Fibroblast of villous mesenchyme (primary cell): ENCODE measurements at places on chromosomes 4 and X. TPM values are rescaled to one million over a fixed set of nuclear protein-coding genes. Genes with fewer than 3 reads are reported as not detected.

The RTL3 gene
- under 0.01 and 0.32 TPM in 2 replicates for total RNA-seq

The CXCL13 gene
- total RNA-seq = under 0.01 TPM in 1 of 2 replicates, not detected in the other

The SNX12 gene
- 61.5 and 73.4 TPM in 2 replicates for total RNA-seq

The ZFP42 gene
- under 0.01 TPM in 1 of 2 replicates, not detected in the other for total RNA-seq

The MSN gene
- total RNA-seq = 305 and 309 TPM in 2 replicates

The SPIN3 gene
- 5.5 and 7.8 TPM in 2 replicates for total RNA-seq

The ABCG2 gene
- 2.2 and 3.5 TPM in 2 replicates for total RNA-seq

The MCF2 gene
- total RNA-seq = under 0.01 TPM in 2 replicates

The SOWAHD gene
- 0.43 TPM in 1 of 2 replicates, not detected in the other for total RNA-seq

The DGAT2L6 gene
- not detected in 2 replicates for total RNA-seq

The FAM47E gene
- total RNA-seq = 0.32 and 0.86 TPM in 2 replicates

The ADH1B gene
- total RNA-seq = 0.32 and 0.43 TPM in 2 replicates

The RASGEF1B gene
- total RNA-seq = 0.32 TPM in 1 of 2 replicates, not detected in the other

The KLB gene
- not detected in 2 replicates for total RNA-seq

The CXorf49 gene
- total RNA-seq = not detected in 2 replicates

The VSIG4 gene
- not detected in 2 replicates for total RNA-seq

The MAGEE2 gene
- not detected in 2 replicates for total RNA-seq

The PARM1 gene
- total RNA-seq = 0.86 and 1.3 TPM in 2 replicates

The PAPSS1 gene
- 53.1 and 78.6 TPM in 2 replicates for total RNA-seq

The STPG2 gene
- total RNA-seq = under 0.01 and 0.32 TPM in 2 replicates

The PRKG2 gene
- under 0.01 and 0.64 TPM in 2 replicates for total RNA-seq

The ADGRL3 gene
- 1.3 and 2.2 TPM in 2 replicates for total RNA-seq

The GK gene
- 11.7 and 15.1 TPM in 2 replicates for total RNA-seq

The NOX1 gene
- total RNA-seq = under 0.01 TPM in 1 of 2 replicates, not detected in the other

The STK32B gene
- 1.3 and 2.6 TPM in 2 replicates for total RNA-seq

The ADGRA3 gene
- 24.8 and 25.9 TPM in 2 replicates for total RNA-seq

The MAGT1 gene
- total RNA-seq = 88.9 and 118 TPM in 2 replicates

The HTN1 gene
- total RNA-seq = under 0.01 TPM in 1 of 2 replicates, not detected in the other

The FOXR2 gene
- not detected in 2 replicates for total RNA-seq

The MTTP gene
- total RNA-seq = under 0.01 TPM in 1 of 2 replicates, not detected in the other

The RAB33A gene
- total RNA-seq = 1.3 and 3.5 TPM in 2 replicates

The AADAT gene
- total RNA-seq = 3.9 TPM in 2 replicates

The BANK1 gene
- 0.32 and 0.86 TPM in 2 replicates for total RNA-seq

The AFM gene
- not detected in 2 replicates for total RNA-seq

The FMR1NB gene
- not detected in 2 replicates for total RNA-seq

The FREM3 gene
- total RNA-seq = not detected in 2 replicates
